NCI-H1092 (cell line): ENCODE measurements at places on chromosomes 4 and X.

- DNase-seq = no peak
These were observed 36.9 kb downstream of the WDR17 start for GRCh38 chr4:176102414-176103063.

- DNase-seq = no peak
These were observed 98.4 kb downstream of the PHKA2 start for GRCh38 chrX:18885328-18886004.

- DNase-seq = no peak
These were observed at the start of gene IL15 for GRCh38 chr4:141636082-141636770. IL15 (plus strand) TSS chr4:141636583; CDS start chr4:141719465, 82,882 bp downstream.

DNA sequence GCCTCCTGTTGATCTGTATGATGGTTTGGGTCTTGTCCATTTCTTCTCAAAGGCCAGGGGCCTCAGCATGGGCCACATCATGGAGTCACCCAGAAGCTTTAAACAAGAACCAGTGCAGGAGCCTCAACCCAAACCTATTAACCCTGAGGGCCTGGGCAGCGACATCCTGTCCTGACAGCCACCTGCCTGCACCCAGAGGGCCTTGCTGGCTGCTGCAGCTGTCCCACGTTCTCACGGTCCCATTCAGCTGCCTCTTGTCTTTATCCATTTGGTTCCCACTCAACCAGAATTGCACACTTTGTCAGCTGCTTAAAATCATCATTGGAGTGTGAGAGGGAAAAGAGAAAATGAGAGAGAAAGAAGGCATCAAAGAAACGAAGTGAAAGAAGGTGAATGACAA lies 21.6 kb downstream of the C4orf50 start:
- DNase-seq = no peak

- no peak for DNase-seq
These were observed 104.1 kb downstream of the KLHL4 start for GRCh38 chrX:87621697-87622096.

- DNase-seq = no peak
These were observed 26.1 kb downstream of the KLHL34 start for GRCh38 chrX:21632027-21632426.

GRCh38 chr4:116551806-116552205 lies 533.6 kb downstream of the TRAM1L1 start:
- no peak for DNase-seq

DNA sequence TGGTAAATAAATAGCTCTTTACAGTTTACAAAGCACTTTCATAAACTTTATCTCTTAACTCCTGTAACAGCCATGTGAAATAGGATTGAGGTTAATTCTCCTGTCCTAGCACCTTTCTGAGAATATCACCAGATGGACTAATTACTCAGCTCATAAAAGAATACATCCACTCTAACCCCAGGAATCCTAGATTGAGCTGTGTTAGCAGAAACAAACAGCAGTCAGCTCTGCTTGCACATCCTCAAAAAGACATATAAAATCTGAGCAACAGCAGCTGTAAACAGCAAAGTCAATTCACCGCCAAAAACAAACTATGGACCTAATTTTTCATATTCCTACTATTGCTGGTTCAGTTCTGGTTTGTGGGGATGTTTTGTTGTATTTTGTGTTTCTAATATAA lies 182.8 kb downstream of the QDPR start:
- no peak for DNase-seq

- no peak for DNase-seq
These were observed 86.4 kb downstream of the ANAPC10 start for GRCh38 chr4:145011636-145012035.

DNA sequence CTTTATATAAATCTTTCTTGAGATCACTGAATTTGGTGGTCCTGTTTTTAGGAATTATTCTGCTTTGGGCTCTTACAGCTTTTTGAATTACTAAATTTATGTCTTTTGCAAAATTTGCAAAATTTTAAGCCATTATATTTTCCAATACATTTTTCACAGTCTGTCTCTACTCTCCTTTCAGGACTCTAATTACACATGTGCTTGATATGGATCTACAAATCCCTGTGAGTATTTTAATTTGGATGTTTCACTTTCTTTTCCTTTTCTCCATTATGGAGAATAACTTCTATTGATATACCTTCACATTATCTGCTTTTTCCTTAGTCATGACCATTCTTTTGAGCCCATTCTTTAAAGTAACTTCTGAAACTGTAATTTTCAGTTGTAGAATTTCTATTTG lies 315.4 kb downstream of the DCAF12L2 start:
- no peak for DNase-seq

DNA sequence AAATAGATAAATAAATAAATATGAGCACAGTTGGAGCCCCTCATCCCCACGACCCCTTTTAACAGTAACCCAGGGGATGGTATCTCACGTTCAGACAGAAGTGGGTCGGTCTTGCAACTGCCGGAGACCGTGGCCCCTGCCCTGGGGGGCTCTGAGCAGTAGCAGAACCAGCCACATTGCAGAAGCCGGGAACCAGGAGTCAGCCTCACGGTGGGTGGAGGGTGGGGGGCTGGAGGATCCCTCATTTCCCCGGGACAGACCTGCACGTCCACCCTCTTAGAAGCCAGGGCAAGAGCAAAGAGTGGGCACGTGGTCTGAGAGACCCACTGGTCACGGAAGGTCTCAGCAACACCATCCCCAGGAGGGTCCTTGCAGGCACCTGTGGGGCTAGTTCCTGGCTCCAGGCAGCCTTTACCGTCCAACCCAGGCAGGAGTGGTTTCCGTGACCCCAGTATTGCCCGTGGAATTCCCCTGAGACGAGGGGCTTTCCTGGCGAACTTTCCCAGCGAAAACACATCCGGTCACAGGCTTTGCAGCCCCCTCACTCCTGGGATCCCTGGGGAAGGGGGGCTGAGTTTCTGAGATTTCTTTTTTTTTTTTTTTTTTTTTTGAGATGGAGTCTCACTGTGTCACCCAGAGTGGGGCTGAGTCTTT lies 8.8 kb upstream of the IL3RA start:
- no peak for DNase-seq

DNA sequence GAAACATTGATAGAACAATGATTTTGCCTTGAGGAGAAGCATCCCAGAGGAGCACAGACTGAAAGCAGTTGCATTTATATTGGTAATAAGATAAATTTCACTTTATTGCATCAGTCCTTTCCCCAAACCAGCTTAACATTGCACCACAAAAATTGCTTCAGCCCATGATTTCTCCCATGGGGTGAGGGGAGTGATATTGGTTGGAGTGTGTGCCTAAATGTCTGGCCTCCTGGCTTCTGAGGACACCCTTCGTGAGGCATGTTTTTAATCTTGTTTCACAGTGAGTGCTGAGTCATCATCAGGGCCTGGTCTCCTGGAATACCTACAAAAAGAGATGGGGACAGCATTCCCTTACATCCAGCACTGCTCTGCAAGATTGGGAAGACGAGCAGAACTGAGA lies 487.9 kb downstream of the C4orf33 start:
- DNase-seq = no peak

DNA sequence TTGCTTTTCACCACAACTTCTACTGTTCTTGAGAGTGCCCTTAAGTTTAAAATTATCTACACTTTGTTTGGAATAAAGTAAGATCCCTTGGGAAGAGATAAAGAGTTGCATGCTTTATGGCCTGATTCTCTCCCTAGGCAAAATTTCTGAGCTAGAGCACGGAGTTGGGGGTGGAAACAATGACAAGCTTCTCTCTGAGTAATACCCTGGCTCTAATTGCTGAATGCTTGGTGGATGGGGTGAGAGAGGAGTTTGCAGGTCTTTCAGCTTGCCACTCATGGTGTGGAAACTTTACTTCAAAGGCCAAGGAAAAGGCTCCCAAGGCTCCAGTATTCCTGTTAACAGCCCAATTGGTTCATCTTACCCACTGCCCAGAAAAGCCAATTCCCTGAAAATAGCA lies 26.1 kb upstream of the PRDM8 start:
- no peak for DNase-seq

DNA sequence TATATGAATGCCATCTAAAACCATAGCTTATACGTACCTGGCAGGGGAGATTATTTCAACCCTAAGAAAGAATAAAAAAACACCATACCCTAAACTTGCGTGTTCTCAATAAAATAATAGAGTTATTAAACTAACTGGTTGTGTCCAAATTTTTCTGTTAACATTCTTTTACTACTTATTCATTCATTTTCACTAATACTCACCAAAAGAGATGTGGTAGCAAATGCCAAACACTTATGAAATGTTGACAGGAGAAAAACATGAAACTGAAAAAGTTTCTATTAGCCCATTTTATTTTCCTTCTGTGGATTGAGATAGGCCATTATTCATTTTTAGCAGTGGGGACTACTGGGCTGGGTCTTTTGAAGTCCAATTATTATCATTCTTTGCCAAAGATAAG lies 102.0 kb downstream of the TSPAN5 start:
- DNase-seq = no peak

GRCh38 chrX:25001808-25002660 lies 13.7 kb downstream of the ARX start:
- no peak for DNase-seq

DNA sequence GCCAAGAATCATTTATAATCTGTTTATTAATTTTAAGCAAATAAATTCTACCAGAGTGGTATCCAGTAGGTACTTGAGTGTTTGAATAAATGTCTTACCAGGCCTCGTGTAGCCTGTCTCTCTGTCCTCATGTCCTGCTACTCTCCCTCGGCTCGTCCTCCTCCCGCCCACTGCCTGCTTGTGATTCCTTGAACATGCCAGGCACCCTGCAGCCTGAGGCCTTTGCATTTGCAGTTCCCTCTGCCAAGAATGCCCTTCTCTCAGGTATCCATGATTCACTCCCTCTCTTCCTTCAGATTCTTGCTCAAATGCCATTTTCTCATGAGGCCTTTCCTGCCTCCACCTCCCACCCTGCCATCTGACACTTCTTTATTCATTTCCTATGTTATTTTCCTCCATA lies 209.7 kb upstream of the PRPS2 start:
- no peak for DNase-seq

- DNase-seq = no peak
These were observed 349.9 kb upstream of the KLF3 start for GRCh38 chr4:38313999-38314561.

- DNase-seq = no peak
These were observed 21.7 kb downstream of the RAB40AL start for GRCh38 chrX:102958794-102959193.

- DNase-seq = no peak
These were observed 9.7 kb upstream of the IRAK1 start for GRCh38 chrX:154029439-154029838.

DNA sequence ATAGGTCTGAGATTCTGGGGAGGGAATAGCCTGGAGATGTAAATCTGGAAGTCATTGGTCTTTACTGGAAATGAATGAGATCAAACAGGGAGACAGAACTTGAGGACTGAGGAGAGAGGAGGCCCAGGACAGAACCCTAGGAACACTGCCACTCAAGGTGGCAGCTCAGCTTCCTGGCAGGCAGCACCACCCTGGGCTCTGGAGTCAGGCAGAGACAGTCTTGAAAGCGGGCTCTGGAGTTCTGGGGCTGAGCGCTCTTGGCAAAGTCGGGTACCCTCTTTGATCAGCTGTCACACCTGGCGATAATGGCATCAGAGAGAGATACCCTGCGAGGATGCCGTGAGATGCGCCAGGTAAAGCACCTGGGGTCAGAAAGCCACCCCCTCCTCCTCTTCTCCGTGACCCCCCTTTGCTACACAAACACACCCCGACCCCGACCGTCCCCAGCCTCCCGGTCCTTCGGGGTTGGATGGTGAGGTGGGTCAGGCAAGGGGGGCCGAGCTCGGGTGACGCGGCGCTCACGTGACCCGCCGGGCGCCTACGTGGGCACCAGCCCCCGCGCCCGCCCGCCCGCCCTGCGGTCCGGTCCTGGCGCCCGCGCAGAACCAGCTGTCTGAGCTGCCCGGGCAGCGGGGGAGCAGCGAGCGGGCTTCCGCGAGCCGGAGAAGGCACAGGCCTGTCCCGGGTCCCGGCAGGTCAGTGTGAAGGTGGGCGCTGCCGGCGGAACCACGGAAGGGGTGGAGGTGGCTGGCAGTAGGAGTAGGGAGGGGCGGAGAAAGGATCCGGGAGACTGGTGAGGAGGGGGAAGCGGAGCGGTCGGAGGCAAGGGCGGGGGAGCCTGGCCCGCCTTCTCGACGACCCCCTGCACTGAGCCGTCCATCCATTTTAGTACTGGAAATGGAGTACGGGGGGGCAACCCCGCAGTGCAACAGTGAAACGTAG lies at the start of gene TCEAL3:
TSS of gene TCEAL3 (plus strand) at position 600 of the 942 bp plus-strand sequence. CDS start 1,102 bp downstream, outside the sequence.
- peak; percentile 8 for DNase-seq
